Suppressor macrophage treated with lipopolysaccharide for 4 hours (primary cell): ENCODE measurements at places on chromosomes 5 and 9.

- DNase-seq: no peak
Measured at GRCh38 chr9:106069241-106069640, 374.9 kb downstream of the TMEM38B start.

- DNase-seq: no peak
Measured at GRCh38 chr5:96893342-96893741, 17.0 kb downstream of the ERAP2 start.

DNA sequence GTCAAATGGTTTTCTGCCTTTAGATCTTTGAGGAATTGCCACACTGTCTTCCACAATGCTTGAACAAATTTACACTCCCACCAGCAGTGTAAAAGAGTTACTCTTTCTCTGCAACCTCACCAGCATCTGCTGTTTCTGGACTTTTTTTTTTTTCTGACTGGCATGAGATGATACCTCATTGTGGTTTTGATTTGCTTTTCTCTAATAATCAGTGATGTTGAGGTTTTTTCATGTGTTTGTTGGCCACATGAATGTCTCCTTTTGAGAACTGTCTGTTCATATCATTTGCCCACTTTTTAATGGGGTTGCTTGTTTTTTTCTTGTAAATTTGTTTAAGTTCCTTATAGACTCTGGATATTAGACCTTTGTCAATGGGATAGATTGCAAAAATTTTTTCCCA is 129.2 kb upstream of the PTGER4 start:
- no peak for DNase-seq

DNA sequence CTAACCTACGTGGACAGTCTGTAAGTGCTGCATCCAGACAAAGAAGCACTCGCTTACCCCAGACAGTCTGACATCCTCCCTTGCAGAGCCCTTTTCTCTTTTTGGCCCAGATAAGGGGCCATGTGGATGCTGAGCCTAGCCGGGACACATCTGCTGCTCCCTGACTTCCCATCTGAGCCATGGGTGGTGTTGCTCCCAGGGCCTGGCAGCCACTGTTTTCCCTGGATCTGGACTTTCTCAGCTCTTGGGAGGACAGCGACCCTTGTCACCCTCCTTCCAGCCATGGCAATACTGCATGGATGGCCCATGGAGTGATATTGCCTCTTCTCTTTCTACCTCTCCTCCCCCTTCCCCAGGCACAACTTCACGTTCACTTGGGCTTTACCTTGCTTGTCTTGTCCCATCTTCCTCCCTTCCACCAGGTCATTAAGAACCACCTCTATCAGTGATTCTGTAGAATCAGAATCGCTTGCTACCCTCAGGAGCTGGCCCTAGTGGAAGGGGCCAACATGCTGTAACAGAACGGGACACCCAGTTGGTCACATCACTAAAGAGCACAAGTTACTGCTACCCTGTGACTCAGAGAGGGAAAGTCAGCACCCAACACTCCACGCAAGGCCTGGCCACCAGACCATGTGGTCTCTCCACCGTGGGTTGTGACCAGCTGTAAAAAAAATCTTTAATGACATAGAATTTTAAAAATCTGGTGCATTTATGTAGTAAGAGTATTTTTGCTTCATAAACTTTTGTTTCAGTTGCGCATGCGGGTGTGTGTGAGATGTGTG is 4.4 kb downstream of the NEURL1B start:
- no peak for DNase-seq

DNA sequence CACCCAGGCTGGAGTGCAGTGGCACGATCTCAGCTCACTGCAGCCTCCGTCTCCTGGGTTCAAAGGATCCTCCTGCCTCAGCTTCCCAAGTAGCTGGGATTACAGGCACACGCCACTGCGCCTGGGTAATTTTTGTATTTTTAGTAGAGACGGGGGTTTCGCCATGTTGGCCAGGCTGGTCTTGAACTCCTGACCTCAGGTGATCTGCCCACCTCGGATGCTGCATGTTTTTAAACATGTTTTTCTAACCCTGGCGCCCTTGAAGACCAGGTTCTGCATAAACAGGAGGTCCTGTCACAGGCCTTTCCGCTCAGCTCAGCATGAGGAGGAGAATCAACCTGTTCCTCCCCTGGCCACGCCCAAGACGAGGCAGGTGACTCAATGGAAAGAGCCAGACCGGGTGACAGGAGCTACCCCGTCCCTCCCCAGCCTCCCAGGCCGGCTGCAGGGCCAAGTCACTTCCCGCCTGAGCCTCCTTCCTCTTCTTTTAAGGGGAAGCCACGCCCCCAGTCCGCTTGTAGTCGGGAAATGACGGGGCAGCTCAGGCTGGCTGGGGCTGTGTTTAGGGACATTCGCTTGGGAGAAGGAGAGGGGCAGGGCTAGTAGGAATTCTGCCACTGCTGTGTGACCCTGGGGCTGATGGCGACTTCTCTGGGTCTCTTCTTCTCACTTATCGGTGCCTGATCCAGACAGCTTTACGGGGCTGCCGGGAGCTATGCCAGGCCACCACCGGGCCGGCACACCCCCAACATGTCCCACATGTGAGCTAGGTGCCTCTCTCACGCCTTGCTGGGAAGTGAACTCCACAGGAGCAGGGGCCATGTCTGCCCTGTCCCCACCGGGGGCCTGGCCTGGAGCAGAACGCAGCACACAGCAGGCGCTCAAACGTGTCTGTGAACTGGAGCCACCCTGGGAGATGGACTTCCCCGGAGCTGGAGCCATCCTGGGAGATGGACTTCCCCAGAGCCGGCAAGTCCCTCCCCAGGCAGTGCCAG is 6.1 kb downstream of the NOTCH1 start:
- peak; percentile 98 for DNase-seq

- no peak for DNase-seq
Measured at GRCh38 chr5:145591578-145591977, 243.6 kb downstream of the PRELID2 start.

DNA sequence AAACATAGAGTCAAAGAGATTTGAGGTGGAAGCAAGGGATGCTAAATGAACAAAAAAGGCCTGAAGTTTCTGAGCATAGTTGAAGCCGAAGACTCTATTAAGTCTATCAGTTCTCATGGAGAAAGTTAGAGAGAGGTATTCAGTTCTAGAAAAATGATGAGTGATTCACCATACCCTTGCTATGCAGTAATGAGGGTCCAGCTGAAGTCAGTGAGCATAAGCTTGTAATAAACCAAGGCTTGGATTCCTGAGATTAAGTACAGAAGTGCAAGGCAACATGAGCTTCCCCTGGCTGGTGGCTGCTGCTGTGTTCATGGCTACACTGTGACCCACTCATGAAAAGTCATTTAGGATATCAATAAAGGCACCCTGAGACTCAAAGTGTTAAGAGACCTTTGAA is 129.7 kb upstream of the MTAP start:
- DNase-seq: no peak

- peak; percentile 77 for DNase-seq
Measured at GRCh38 chr5:66757219-66757833, 161.1 kb downstream of the MAST4 start.

- no peak for DNase-seq
Measured at GRCh38 chr5:143086908-143087637, 316.4 kb downstream of the NR3C1 start.

GRCh38 chr9:125822160-125822559 is 75.0 kb downstream of the PBX3 start:
- DNase-seq: no peak

GRCh38 chr5:180104168-180104530 is 32.6 kb upstream of the RNF130 start:
- no peak for DNase-seq

DNA sequence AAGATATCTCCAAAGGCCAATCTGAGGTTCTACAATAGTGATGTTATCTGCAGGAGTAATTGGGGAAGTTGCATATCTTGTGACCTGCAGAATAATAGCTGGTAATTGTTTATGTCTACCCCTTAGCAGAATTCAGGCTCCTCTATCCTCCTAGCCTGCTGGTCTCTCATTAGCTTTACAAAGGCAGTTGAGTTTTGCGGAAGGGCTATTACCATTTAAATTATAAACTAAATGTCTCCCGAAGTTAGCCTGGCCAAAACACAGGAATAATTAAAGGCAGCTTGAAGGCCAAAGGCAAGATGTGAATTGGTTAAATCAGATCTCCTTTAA is 168.7 kb downstream of the TTC39B start:
- DNase-seq: no peak

- peak; percentile 11 for DNase-seq
Measured at GRCh38 chr5:109718632-109719031, 28.9 kb downstream of the MAN2A1 start.

GRCh38 chr5:41636605-41637004 is 126.2 kb upstream of the PLCXD3 start:
- DNase-seq: no peak

DNA sequence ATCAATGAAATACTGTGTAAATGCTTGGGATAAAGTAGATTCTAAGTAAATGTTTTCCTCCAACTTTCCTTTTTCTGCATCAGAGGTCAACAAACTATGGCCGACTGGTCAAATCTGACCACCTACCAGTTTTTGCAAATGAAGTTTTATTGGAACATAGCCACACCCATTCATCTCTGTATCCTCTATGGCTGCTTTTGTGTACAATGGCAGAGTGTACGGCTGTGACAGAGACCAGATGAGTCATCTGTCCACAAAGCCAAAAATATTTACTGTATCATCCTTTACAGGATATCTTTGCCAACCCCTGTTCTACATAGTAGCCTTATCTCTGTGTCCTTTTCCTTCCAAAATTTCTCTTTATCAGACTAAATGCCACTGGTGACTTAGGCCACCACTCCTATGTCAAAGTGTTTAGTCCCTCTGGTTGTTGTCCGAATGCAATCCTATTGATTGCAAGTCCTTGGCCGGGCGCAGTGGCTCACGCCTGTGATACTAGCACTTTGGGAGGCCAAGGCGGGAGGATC is 218.4 kb upstream of the KLF4 start:
- peak; percentile 26 for DNase-seq
